ENCODE measurements at places on chromosomes 1 and 21. TPM values are rescaled to one million over a fixed set of nuclear protein-coding genes. Genes with fewer than 3 reads are reported as not detected.
A peak's percentile ranks its signal among the peaks of the same experiment; 100 is the strongest.

GRCh38 chr1:44632598-44632997, 41.7 kb downstream of the TMEM53 start:
- DNase-seq = no peak

- DNase-seq = no peak
These were observed 71.3 kb downstream of the S1PR1 start for GRCh38 chr1:101307985-101308689.

- DNase-seq = no peak
These were observed 9.3 kb downstream of the ATP1A1 start for GRCh38 chr1:116382321-116382720.

DNA sequence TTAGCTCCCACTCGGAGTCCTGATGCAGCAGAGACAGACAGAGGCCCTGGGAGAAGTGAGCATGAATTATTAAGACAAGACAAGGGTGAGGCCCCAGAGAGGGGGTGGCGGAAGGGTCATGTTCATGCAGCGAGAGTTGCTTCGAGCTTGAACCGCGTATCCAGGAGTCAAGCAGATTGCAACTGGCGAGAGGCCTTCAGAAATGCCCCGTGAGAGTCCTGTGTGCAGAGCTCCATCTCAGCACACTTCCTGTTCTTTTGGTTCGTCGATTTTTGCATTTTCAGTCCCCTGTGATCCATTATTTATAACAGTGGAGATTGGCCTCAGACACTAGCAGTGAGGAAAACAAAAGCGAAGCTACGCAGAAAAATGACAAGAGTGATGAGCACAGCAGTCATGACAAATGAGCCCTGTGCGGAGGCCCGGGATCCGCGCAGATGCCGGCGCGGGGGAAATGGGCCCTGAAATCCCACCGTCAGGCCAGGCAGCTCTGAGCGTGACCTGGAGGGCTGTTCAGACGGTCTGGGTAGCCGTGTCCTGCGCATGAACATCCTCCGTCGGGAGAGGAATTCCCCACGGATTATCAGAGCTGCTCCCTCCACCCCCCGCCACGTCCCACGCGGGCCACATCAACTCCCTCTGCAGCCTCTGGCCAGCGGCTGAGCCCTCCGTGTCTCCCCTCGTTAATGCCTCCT, 15.0 kb downstream of the PDE9A start:
- DNase-seq = no peak

GRCh38 chr1:226624526-226624925, 76.0 kb downstream of the STUM start:
- DNase-seq = peak; percentile 25

- DNase-seq = peak; percentile 80
These were observed 2.3 kb downstream of the SLC2A5 start for GRCh38 chr1:9066945-9067807.

DNA sequence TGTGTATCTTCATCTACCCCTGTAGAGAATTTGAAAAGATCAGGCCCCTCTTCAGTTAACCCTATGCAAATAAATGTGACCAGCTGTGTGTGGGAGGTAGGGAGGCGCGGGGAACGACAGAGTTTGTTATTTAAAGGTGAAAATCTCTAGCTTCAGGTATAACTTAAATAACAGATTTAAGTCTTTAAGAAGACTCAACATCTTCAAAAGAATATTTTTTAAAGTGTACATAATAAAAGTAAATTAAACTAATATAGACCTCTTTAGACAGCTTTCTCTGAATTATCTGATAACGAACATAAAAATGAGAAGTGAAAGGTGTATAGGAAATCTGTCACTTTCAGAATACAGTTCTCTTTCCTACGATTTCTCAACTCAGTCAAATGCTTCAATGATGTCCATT, 16.0 kb downstream of the ANGPTL3 start:
- no peak for DNase-seq

DNA sequence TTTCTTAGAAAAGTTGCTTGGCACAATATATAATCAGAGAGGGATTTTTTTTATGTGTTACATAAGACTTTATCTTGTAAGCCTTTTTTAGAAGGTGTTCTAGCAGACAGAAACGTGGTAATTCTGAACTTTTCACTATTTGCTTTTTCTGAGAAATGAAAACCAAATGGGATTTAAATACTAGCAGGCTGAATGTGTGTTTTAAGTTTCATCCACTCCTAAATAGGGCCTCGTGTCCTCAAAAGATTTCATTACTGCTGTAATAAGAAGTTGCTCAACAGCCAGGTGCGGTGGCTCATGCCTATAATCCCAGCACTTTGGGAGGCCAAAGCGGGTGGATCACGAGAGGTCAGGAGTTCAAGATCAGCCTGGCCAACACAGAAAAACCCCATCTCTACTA, 44.7 kb upstream of the FMO2 start:
- DNase-seq = no peak

- no peak for DNase-seq
These were observed 11.3 kb downstream of the TMCC2 start for GRCh38 chr1:205239078-205239477.

GRCh38 chr1:229032375-229032774, 238.5 kb upstream of the RAB4A start:
- no peak for DNase-seq

DNA sequence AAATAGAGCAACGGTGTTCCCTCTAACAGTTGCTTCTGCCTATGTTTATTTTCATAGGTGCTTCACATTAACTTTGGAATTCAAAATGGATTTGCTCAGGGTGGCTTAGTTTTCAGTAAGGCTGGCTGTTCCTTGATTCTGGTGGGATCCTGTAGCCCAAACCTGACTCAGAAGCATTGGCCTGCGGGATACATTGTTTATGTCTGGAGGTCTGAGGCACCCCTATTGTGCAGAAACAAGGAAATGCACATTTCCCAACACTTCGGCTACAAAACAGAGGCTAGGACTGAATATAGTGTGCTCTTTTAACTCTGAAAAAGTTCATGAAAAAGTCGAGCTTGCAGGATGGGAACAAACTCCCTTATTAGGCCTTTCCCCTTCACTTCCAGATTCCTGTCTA, 133.8 kb upstream of the F3 start:
- DNase-seq = no peak

- peak; percentile 89 for DNase-seq
These were observed 31.2 kb downstream of the SDC3 start for GRCh38 chr1:30877205-30877912.

DNA sequence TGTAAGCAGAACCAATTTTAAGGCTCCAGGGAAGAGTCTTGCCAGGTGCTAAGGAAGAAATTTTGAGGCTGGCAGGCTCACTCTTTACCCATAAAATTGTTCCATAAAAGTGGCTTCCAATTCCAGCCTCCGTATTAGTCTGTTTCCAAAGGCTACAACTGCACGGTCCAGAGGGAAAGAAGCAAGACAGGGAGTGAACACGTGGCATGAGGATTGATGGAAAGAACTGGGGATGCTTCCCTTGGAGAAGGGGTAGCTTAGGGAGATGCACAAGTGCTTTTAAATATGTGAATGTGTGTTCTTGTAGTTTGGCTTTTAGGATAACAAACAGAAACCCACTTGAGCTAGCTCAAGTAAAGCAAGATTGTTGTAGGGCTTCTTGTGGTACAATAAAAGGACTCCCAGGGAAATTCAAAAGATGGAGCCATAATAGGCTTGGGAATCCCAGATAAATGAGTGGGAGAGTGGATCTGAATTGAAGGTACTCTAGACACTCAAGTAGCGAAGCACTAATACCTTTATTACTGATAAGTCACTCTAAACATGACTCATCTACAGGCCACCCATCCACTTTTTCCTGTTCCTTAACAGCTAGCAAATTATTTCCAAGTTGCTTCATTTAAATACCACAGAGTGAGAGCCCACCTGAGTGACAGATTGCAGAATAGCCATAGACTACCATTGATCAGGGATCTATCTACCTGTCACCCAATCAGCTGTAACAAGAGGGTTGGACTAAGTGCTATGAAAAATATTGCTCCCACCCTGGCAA, 34.8 kb upstream of the NPL start:
- DNase-seq = no peak

GRCh38 chr21:29678626-29679025, 261.2 kb downstream of the GRIK1 start:
- no peak for DNase-seq

DNA sequence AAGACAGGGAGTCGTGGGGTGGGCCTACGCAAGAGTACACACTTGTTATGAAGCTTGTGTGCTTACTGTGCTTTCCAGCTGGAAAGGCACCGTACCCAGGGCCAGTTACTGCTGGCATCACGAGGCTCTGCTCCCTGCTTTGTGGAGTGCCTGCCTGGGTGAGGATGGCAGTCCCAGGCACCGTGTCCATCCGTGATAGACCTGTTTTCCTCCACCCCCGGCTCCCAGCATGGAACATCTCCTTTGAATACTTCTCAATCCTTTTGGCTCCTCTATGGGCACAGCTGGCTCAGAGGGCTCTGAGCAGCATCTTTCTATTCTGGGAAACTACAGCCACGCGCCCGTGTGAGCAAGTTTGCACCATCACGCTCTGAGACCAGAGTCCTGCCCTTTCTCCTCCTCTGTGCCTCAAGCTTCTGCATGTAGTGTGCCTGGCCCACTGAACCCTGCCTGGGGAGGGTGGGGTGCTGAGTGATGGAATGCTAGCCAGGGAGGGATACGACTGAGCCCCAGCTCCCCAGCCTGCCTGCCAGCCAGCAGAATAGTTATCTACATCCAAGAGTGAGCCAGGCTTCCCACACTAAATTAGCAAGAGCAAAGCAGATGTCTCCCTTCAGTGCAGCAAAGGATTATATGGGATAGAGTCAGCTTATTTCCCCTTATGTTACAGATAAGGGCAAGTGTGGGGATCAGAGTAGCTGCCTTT, 7.1 kb upstream of the TNR start:
- no peak for DNase-seq

GRCh38 chr1:212967801-212968200, 17.5 kb downstream of the VASH2 start:
- no peak for DNase-seq

GRCh38 chr1:35448344-35448801, 108.8 kb downstream of the KIAA0319L start:
- no peak for DNase-seq

DNA sequence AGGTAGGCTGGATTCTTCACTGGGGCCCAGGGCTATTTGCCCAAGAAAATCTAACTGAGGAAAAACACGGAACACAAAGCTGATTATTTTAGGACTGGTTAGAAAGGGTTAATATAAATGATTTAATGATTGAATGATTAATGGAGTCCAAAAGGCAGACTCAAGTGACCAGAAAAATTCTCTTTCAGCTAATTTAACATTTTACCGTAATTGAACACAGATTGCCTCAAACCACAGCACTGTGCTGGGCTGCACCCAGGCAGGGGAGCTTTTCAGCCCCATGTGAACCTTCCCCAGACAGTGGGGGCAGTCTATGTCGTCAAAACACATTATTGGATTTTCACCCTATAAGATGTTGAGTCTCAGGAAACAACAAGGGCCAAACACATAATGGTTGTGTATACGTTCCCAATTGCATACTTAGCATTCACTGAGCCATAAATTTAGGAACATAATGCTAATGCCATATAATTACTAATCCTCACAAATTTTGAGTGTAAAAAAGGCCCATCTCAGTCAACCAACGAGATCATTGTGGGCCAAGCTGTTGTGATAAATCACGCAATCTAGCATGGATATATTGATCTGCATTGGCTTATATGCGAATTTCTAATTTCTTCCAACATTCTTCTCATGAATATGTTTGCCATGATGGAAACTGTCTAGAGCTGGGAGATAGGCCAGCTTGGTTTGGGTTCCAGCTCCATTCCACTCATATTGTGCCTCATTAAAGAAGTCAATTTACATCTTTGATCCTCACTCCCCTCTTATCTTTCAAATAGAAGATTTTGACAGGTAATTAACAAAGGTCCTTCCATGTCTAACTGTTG, 27.7 kb downstream of the DSCAM start:
- no peak for DNase-seq

- DNase-seq = peak; percentile 84
These were observed 436 bp upstream of the TTLL7 start for GRCh38 chr1:83999316-83999819.

DNA sequence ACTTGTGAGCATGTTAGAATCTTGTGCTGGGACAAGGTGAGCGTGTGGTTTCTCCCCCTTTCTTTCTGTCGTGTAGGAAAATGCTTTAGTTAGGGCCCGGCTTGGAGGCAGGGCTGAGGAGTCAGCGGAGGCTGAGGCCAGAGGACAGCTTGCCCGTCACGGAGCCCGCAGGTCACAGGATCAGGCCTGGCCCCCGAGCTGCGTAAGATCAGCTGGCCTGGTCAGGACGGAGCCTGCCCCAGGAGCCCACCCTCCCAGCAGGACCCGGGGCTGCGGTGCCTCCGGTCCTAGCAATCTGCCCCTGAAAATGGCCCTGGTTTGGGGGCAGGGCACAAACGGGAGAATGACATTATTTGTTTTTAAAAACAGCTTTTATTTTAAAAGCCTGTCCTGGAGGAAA, 52.0 kb downstream of the PRDM16 start:
- no peak for DNase-seq

The SEMA6C gene
- total RNA-seq = 8.1 TPM

The C1orf94 gene
- not detected for total RNA-seq

The APH1A gene
- 82.9 TPM for total RNA-seq

The DHRS3 gene
- 117 TPM for total RNA-seq

The TCHH gene
- 0.27 TPM for total RNA-seq
